ENCODE measurements at places on chromosomes 13 and 19. TPM values are rescaled to one million over a fixed set of nuclear protein-coding genes. Genes with fewer than 3 reads are reported as not detected.
A peak's percentile ranks its signal among the peaks of the same experiment; 100 is the strongest.

DNA sequence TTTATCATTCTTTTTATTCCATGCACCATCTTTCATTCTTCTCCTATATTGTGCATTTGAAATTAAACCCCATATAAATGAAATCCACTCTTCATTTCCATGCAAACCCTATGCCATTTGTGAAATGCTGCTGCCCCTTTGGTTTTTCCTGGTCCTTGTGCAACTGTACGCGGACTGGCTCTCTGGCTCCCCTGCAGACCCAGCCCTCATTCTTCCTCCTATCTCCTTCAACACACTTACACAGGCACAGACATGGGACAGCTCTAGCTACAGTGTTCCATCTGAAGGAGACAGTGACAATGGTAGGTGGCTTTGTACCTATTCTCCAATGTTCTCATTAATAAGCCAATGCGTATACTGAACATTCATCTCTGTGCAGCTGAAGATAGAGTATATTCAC is 81.6 kb downstream of the ESD start:
- no peak for DNase-seq

GRCh38 chr19:32910874-32911273 is 41.3 kb upstream of the SLC7A9 start:
- DNase-seq: no peak

GRCh38 chr13:36310417-36311108 is 12.9 kb upstream of the CCDC169 start:
- DNase-seq: no peak

DNA sequence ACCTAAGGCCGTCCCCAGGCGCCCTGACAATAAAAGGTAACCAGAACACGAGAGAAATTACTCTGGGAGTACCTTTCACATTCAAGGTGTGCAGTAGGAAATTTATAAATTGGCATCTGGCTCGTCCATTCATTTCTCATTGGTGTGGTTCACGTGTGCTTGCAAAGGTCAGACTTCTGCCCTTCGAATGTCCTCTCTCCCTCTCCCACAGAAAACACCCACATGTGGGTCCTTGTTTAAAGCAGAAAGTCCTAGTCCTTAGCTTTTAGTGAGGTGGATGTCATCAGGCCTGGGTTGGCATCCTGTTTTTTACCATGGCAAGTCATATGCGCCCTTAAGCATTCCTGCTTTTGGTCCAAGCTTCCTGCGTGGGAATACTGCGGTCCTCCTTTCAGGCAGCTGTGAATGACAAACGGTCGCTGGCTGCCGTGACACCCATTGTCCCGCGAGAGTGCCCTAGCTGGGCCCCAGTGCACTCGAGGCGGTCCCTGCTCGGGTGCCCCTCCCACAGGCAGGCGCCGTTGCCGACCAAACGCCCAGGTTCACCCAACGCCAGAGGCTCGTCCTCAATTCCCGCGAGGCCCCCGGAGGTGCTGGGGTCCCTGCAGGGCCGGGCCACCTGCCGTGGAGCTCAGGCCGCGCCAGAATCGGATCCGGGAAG is at the start of gene NUDT19:
TSS of gene NUDT19 (plus strand) at position 531 of the 661 bp plus-strand sequence. CDS start 140 bp downstream, outside the sequence.
- peak; percentile 90 for DNase-seq

Gene FAAP24
- 6.9 TPM for total RNA-seq

Gene GAPDHS
- total RNA-seq: not detected
